Neuronal stem cell (in vitro differentiated cells): ENCODE measurements at places on chromosomes 1 and 21.
A peak's percentile ranks its signal among the peaks of the same experiment; 100 is the strongest.

DNA sequence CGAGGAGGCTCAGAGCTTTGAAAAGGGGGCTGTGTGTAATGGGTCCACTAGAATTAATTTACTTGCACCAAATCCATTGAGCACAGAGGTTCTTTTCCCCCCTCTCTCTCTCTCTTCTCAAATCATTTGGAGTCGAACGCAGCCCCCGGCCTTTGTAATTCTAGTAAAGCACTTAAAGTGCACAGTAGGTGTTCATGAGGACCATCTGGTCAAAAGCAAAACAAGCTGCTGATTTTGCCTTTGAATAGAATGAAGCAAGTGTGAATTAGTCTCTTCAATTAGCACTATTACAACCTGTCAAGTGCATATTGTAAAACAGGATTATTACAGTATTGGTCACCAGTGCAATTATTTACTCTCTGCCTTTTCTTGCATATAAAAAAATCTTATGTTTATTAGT is 259.9 kb downstream of the FAF1 start:
- peak; percentile 69 for DNase-seq

GRCh38 chr21:43337901-43338655 is 88.9 kb downstream of the SIK1 start:
- DNase-seq = no peak

DNA sequence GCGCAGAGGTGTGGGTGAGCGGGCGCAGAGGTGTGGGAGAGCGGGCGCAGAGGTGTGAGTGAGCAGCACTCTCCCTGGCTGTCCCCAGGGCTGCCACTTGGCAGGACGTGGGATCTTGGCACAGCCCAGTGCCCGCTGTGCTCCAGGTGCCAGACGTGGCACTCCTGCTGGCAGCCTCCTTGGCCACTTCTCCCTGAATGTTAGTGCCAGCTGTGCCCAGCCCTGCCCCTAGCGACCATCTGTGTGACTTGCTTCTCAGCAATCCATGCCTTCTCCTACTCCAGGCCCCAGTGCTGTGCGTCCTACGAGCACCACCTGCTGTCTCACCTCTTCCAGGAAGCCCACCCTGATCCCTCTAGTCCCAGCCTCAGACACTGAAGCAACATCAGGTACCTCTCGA is 30.5 kb downstream of the KRTAP10-1 start:
- no peak for DNase-seq

DNA sequence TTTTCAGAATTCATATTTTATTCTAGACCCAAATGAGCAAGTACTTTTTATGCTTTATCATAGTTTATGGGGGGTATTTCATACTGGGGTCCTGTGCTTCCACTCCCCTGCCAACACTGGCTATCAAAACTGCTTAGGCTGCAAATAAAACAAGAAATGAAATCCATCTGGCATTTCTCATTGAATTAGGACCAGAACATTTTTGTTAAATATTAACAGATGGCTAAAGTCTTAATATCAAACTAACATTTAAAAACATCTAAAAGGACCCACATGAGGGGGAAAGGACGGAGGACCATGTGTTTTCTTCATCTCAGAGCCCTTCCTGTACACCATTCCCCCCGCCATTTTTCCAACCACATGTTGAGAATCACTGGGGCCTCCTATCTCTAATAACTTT is 167.5 kb upstream of the C1orf105 start:
- no peak for DNase-seq

GRCh38 chr1:184930645-184931044 is 43.7 kb downstream of the NIBAN1 start:
- no peak for DNase-seq

DNA sequence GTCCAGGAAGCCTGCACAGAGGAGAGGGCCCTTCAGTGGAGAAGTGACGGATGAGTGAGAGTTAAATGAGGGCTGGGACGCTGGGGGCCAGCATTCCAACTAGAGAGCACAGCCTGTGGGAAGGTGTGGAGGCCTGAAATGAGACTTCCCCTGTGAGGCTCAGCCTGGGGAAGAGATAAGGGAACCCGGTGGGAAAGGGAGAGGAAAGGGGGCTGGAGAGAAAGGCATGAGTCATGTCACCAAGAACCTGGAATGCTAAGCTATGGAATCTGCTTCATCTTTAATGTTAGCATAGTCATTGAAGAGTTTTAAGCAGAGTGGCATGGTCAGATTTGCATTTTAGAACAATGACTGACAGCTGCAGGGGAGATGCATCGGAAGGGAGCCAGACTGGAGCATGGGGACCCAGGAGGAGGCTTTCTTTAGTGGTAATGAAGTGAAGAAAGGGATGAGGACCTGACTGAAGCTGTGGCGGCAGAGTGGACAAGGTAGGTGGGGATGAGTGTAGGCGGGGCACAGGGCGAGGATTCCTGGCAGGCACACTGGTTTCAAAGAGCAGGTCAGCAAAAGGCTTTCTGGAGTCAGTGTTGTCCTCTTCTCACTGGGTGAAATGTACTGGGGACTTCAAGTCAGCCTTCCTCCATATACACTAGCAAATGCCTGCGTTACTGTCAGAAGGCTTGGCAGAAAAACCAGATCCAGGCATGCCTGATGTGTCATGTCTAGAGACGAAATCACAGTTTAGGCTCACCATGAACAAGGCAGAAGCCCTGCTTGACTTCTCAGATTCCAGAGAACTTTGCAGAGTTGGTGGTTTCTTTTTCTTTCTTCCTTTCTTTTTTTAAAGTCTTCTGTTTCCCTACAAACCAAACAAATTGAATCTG is 8.0 kb downstream of the RGL1 start:
- no peak for DNase-seq

GRCh38 chr1:209770636-209771415 is 13.5 kb downstream of the C1orf74 start:
- no peak for DNase-seq
